ENCODE measurements at places on chromosomes 3 and 15. TPM values are rescaled to one million over a fixed set of nuclear protein-coding genes. Genes with fewer than 3 reads are reported as not detected.
A peak's percentile ranks its signal among the peaks of the same experiment; 100 is the strongest.

Gene TNFAIP8L3
- polyA plus RNA-seq: not detected

Gene SELENOT
- polyA plus RNA-seq: 320 TPM

GRCh38 chr3:126367316-126367805, 10.2 kb upstream of the KLF15 start:
- H3K4me3 ChIP-seq: no peak overlapping the region
- peaks cover 3% of the 10 kb centered on the region for H3K27me3 ChIP-seq
- H3K36me3 ChIP-seq: no peaks in the 10 kb centered on the region
- DNase-seq: no peak
- peaks cover 4% of the 10 kb centered on the region for H3K4me1 ChIP-seq

- H3K36me3 ChIP-seq: no peaks in the 10 kb centered on the region
- no peak overlapping the region for H3K27ac ChIP-seq
- no peak overlapping the region for H3K4me3 ChIP-seq
- no peak for DNase-seq
- no peaks in the 10 kb centered on the region for H3K27me3 ChIP-seq
Observed at GRCh38 chr15:61653110-61653509, 407.1 kb downstream of the VPS13C start.

Gene POC1A
- 1.2 TPM for polyA plus RNA-seq

GRCh38 chr3:177674186-177674585, 476.9 kb upstream of the TBL1XR1 start:
- no peaks in the 10 kb centered on the region for H3K27me3 ChIP-seq
- no peaks in the 10 kb centered on the region for H3K36me3 ChIP-seq
- no peak overlapping the region for H3K27ac ChIP-seq
- H3K4me1 ChIP-seq: no peaks in the 10 kb centered on the region

Gene TRANK1
- 14.6 TPM for polyA plus RNA-seq

Gene ABI3BP
- 0.08 TPM for polyA plus RNA-seq

DNA sequence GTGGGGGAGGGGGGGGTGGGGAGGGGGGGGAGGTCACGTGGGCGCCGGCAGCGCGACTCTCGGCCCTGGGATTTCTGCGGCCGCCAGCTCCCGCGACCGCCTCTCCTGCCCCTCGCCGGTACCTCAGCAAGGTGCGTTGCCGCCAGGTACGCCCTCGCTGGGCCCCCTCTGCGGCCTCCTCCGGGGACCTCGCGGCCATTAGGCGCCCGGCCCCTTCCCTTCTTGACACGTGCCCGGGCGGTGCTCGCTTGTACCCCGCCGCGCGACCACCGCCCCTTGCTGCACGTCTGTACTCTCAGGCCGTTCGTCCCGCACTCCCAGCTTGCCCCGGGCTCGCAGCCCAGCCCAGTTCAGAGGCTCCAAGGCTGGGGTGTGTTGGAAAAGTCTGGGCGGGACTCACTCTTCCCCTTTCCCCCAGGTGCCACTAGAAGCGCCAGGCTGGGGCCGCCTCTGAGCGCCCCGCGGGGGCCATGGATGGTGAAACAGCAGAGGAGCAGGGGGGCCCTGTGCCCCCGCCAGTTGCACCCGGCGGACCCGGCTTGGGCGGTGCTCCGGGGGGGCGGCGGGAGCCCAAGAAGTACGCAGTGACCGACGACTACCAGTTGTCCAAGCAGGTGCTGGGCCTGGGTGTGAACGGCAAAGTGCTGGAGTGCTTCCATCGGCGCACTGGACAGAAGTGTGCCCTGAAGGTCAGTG, at the start of gene MAPKAPK3:
Gene MAPKAPK3, plus strand, starts transcription at position 56 of the 696 bp plus-strand sequence. Its CDS starts 415 bp downstream, at position 471.
- peak; percentile 54 for DNase-seq
- H3K4me3 ChIP-seq: peak within 1 kb of the TSS; percentile 90
- no peaks in the 10 kb centered on the region for H3K36me3 ChIP-seq

- no peak overlapping the region for H3K27ac ChIP-seq
- no peak for DNase-seq
- peaks cover 53% of the 10 kb centered on the region for H3K36me3 ChIP-seq
- H3K4me3 ChIP-seq: no peak overlapping the region
- H3K27me3 ChIP-seq: peaks cover 31% of the 10 kb centered on the region
- no peaks in the 10 kb centered on the region for H3K4me1 ChIP-seq
Observed at GRCh38 chr15:70596354-70597055, 166.9 kb downstream of the UACA start.

- no peaks in the 10 kb centered on the region for H3K4me1 ChIP-seq
- no peak overlapping the region for H3K4me3 ChIP-seq
- DNase-seq: no peak
- no peaks in the 10 kb centered on the region for H3K36me3 ChIP-seq
- H3K27me3 ChIP-seq: no peaks in the 10 kb centered on the region
Observed at GRCh38 chr3:70854108-70854507, 541.7 kb upstream of the MDFIC2 start.

DNA sequence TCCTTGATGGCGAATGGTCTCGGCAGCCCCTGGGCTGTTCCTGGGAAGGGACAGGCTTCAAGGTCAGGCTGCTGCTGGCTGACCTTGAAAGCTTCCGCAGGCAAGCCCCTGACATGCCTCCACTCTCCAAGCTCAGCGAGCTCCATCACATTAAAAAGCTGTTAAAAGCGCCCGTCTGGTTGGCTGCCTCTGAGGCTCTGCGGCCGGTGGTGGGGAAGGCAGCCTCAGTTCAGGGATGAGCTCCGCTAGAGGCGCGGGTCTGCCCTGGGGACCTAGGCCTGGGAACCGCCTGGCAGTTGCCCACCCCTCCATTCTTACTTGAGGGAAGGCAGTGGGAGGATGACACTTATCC, 103.8 kb downstream of the LINGO1 start:
- no peak for DNase-seq
- H3K4me1 ChIP-seq: no peaks in the 10 kb centered on the region
- H3K4me3 ChIP-seq: no peak overlapping the region
- no peaks in the 10 kb centered on the region for H3K36me3 ChIP-seq
- H3K27ac ChIP-seq: no peak overlapping the region

Gene CACNA1D
- polyA plus RNA-seq: not detected

Gene CFAP20DC
- not detected for polyA plus RNA-seq

Gene PPP2R3A
- 0.08 TPM for polyA plus RNA-seq

- no peaks in the 10 kb centered on the region for H3K4me1 ChIP-seq
- H3K4me3 ChIP-seq: no peak overlapping the region
- H3K36me3 ChIP-seq: peaks cover 46% of the 10 kb centered on the region
- H3K27ac ChIP-seq: no peak overlapping the region
Observed at GRCh38 chr15:77468896-77469295, 48.2 kb downstream of the HMG20A start.
